ENCODE measurements at places on chromosomes 3 and 15.
A peak's percentile ranks its signal among the peaks of the same experiment; 100 is the strongest.

- DNase-seq, result no peak
These were observed 904.0 kb downstream of the TBL1XR1 start for GRCh38 chr3:176293276-176293675.

DNA sequence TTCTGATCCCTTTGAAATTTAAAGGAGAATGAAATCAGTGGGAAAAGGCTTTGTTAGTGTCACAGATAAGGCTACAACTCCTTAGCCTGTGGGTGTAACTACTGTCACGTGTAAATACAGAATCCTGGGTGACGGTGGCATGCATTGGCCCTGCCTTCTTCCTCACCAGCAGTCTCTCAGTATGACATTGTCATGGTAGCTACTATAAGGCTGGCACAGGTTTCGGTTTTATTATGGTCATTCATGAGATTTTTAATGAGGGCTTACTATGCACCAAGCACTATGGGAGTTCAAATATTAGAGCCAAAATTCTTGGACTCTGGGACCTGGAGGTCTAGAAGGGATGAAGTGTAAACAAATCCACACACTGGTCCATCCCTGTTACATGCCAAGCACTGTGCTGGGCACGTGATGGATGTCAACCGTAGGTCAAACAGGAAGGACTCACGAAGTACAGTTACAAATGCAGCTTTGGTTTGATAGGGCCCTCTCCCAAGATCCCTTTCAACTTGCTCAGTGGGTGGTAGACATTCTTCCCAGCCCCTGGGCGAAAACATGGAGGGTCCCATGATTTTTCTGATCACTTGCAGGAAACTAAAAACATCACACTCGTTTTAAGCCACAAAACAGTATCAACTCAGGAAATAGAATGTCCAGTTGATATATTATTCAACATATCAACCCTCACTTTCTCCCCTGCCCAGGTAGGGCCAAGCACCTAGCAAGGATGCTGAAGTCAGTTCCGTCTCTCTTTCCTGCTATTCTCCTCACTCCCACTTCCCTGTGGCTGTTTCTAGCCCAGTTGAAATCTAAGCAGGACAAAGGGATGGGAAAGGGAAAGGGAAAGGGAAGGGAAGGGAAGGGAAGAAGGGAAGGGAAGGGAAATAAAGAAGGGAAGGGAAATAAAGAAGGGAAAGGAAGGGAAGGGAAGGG is 25.3 kb downstream of the BFSP2 start:
- peak; percentile 44 for DNase-seq

DNA sequence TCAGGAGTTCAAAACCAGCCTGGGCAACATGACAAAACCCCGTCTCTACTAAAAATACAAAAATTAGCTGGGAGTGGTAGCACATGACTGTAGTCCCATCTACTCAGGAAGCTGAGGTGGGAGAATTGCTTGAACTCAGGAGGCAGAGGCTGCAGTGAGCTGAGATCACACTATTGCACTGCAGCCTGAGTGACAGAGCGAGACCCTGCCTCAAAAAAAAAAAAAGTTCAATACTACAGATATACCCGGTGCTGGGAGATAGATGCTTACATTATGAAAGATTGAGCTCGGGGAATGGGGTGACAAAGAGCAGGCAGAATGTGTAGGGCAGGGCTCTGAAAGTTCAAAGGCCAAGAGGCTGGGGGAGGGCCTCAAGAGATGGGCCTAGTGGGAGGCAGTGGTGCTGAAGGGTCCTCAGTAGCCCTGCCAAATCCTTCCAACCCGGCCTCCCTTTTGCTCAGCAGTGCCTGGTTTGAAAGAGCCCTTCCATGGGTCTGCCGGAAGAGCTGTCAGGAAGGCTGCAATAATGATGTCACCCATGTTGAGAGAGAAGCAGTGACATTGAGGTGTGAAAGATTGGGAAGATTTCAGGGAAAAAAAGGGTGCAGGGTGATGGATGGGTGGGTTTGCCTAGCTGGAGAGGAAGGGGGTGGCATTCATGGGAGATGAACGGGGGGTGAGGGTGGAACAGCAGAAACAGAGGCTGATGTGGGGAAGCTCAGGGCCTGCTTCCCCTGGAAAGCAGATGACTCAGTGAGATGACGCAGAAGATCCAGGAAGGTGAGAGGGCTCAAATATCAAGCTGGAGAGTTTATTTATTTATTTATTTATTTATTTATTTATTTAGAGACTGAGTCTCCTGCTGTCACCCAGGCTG is 20.0 kb upstream of the IREB2 start:
- DNase-seq, result peak; percentile 28

GRCh38 chr3:152258448-152259393 is 10.0 kb upstream of the MBNL1 start:
- peak; percentile 85 for DNase-seq

DNA sequence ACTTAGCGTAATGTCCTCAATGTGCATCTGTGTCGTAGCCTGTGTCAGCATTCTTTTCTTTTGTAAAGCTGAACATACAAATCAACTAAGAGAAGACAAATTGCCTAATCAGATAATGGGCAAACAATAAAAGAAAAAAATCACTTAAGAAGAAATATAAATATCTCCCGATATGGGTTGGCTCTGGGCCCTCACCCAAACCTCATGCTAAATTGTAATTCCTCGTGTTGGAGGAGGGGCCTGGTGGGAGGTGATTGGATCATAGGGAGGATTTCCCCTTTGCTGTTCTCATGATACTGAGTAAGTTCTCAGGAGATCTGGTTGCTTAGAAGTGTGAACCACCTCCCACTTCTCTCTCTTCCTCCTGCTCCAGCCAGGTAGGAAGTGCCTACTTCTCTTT is 285.0 kb upstream of the LYSMD4 start:
- no peak for DNase-seq

DNA sequence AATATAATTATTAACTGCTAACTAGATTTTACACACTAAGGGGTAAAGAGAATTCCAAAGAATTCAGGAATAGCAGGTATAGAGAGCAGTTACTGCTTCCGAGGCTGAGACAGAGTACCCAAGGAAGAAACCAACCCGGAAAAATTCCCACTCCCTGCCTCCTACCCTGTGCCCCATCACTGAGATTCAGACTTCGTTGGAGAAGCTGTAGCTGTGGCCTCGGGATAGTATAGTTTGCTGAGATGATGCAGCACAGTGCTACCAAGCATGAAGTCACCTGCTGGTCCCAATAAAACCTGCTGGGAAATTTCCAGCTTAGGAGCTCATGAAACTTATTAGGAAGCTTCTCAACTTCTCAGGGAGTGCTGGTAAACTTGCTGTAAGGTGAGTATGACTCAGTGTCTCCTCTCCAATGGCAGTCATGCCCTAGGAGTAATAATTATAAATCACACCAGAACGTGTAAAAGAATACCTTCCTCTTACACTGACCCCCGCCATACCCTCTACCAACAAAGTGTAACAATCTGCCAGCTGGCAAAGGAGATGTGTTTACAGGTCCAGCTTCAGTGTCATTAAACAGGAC is 215.2 kb upstream of the ROBO2 start:
- DNase-seq, result no peak
